Prostate gland (tissue), 2 donors: ENCODE measurements at places on chromosomes 1 and 21. TPM values are rescaled to one million over a fixed set of nuclear protein-coding genes. Genes with fewer than 3 reads are reported as not detected.

The ZSWIM5 gene
- total RNA-seq, result 7.2 TPM

DNA sequence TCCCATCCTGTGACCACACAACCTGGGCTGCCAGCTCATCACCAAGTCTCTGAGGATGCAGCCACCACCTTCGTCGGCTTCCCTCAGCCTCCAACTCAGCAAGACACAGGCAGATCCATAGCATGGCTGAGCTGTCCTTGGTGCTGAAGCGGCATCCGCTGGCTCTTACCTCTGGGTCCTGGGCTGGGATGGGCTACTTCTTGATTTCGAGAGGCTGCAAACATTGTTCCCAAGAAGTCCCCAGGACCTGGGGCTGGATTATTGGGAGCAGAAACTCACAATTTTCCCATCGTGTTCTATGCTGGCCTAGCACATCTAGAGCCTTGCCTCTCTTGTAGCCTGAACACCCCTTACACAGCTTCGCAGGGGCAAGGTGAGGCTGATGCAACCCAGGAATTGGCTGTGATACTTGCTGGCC lies 24.9 kb upstream of the C1QA start:
- no peaks in the 10 kb centered on the region for H3K36me3 ChIP-seq
- H3K27ac ChIP-seq, result no peak overlapping the region
- H3K27me3 ChIP-seq, result peaks cover 12% of the 10 kb centered on the region
- H3K4me3 ChIP-seq, result no peak overlapping the region
- no peak for DNase-seq
- H3K4me1 ChIP-seq, result no peaks in the 10 kb centered on the region

DNA sequence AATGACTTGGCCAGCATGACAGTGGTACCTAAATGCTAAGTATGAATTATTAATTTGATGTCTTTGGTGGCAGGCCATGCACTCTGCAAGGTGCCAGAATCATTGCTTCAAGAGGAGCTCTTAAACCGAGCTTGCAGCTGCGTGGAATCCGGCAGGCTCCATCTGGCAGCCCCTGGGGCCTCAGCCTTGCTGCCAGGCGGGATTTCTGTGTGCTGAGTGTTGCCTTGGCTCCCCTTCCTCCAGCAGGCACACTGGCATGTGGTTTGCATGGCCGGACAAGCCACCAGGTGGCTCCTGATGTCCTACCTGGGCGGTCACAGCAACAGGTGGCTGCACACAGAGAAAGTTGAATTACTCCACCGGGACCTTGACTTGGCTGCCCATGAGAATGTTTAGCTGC lies 155.4 kb downstream of the URB2 start:
- no peaks in the 10 kb centered on the region for H3K36me3 ChIP-seq
- no peaks in the 10 kb centered on the region for H3K27me3 ChIP-seq
- no peak overlapping the region for H3K4me3 ChIP-seq
- peak; percentile 74 for DNase-seq
- H3K4me1 ChIP-seq, result no peaks in the 10 kb centered on the region
- no peak overlapping the region for H3K27ac ChIP-seq

- no peak for DNase-seq
- H3K36me3 ChIP-seq, result no peaks in the 10 kb centered on the region
- no peaks in the 10 kb centered on the region for H3K4me1 ChIP-seq
- H3K27ac ChIP-seq, result no peak overlapping the region
Measured at GRCh38 chr1:180358649-180359048, 128.6 kb downstream of the LHX4 start.

GRCh38 chr1:198107091-198107501 lies 49.7 kb upstream of the NEK7 start:
- no peak for DNase-seq
- H3K27me3 ChIP-seq, result no peaks in the 10 kb centered on the region
- no peaks in the 10 kb centered on the region for H3K4me1 ChIP-seq

- no peak overlapping the region for H3K4me3 ChIP-seq
- no peak for DNase-seq
- H3K4me1 ChIP-seq, result no peaks in the 10 kb centered on the region
- no peaks in the 10 kb centered on the region for H3K36me3 ChIP-seq
Measured at GRCh38 chr1:216047811-216048572, 375.3 kb downstream of the USH2A start.

DNA sequence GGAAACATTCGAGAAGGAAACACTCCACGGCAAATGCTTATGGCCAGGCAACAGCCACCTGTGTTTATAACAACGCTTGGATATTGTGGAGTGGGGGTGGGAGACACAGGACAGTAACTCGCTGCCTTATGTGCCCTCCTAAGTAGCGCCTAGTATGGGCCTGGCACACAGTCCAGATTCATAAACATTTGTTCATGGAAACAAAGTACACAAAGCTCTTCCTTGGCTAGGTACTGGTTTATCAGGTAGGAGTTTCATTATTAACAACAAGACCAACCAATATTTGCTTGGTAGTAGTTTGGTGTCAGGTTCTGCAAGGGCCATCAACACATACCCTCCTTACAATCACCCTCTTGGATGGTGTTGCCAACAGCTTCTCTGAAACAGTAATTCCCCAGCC lies 23.4 kb downstream of the TMCO4 start:
- peak; percentile 60 for DNase-seq
- peak overlapping the region; percentile 70 for H3K27ac ChIP-seq
- H3K36me3 ChIP-seq, result no peaks in the 10 kb centered on the region
- H3K27me3 ChIP-seq, result no peaks in the 10 kb centered on the region

- no peaks in the 10 kb centered on the region for H3K27me3 ChIP-seq
- DNase-seq, result no peak
- no peaks in the 10 kb centered on the region for H3K36me3 ChIP-seq
- no peak overlapping the region for H3K27ac ChIP-seq
Measured at GRCh38 chr1:54805466-54805865, 4.3 kb upstream of the TTC22 start.

DNA sequence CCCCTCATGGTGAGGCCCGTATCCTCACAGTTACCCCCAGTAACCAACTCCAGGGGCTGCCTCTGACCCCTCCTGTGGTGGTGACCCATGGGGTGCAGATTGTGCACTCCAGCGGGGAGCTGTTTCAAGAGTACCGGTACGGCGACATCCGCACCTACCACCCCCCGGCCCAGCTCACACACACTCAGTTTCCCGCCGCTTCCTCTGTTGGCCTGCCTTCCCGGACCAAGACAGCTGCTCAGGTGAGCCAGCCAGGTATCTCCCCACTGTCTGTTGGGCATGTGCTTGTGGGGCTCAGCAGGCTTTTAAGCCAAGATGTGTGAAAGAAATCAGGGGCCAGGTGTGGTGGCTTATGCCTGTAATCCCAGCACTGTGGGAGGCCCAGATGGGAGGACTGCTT lies 39.9 kb downstream of the ZBTB17 start:
- no peaks in the 10 kb centered on the region for H3K27me3 ChIP-seq
- H3K4me1 ChIP-seq, result no peaks in the 10 kb centered on the region
- peaks cover 16% of the 10 kb centered on the region for H3K36me3 ChIP-seq
- no peak overlapping the region for H3K4me3 ChIP-seq
- no peak for DNase-seq

The ZNF695 gene
- total RNA-seq, result 0.74 TPM

DNA sequence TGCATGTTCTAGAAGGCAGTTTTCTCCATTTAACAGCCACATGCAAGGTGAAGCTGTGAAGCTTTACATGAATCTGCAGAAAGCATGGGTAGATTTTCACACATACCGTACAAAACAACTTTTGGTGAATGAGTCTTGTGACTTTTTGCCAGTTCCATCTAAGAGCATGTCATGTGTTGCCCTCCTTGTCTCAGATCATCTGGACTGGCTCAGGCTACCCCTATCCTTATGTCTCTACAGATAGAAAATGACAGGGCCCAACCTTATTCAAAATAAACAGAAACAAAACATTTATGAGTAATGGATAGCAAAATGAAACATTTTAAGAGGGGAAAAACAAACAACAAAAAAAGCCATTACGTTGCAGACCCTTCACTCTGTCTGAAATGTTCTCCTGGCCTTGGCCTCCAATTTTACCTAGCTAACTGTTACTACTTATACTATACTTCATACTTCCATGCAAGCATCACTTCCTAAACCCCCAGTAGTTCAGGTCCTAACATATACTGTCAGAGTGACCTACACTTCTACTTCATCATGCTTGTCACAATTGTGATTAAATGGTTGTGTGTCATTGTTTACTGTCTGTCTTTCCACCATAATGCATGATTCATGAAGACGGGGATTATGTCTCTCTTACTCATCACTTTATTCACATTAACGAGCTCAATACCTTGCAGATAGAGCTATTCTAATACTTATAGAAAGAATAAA lies 39.0 kb downstream of the LRRC8C start:
- H3K4me3 ChIP-seq, result no peak overlapping the region
- H3K27me3 ChIP-seq, result no peaks in the 10 kb centered on the region
- H3K4me1 ChIP-seq, result no peaks in the 10 kb centered on the region
- DNase-seq, result no peak

The SYCP1 gene
- total RNA-seq, result not detected

The OR6N1 gene
- not detected for total RNA-seq

DNA sequence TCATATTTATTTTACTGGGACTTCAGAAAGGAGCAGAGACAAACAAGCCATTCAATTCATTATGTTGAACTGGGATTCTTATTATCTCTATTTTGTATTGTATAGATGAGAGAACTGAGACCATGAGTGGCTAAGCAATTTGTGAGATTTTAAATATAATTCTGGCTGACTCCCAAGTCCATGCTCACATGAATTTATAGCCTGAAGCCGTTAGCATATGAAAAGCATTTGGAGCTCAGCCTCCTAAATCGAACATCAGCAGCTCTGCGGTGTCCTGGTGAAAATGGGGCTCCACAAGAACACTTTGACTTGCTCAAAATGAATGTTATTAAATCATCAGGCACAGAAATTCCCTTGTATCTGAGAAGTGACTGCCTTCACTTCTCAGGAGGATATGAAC lies 96.8 kb upstream of the DPT start:
- H3K27me3 ChIP-seq, result no peaks in the 10 kb centered on the region
- no peaks in the 10 kb centered on the region for H3K4me1 ChIP-seq
- no peak overlapping the region for H3K4me3 ChIP-seq
- H3K27ac ChIP-seq, result no peak overlapping the region
- no peaks in the 10 kb centered on the region for H3K36me3 ChIP-seq

DNA sequence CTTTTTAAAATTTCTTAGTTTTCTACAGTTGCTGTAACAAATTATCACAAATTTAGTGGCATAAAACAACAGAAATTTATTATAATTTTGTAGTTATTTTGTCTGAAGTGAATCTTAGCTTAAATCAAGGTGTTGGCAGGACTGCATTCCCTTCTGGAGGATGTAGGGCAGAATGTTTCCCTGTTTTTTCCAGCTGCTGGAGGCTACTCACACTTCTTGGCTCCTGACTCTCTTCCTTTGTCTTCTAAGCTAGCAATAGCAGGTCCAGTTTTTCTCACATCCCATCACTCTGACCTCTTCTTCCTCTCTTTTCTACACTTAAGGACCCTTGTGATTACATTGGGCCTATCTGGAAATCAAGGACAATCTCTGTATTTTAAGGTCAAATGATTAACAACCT lies 84.1 kb downstream of the PKN2 start:
- no peaks in the 10 kb centered on the region for H3K27me3 ChIP-seq
- H3K4me3 ChIP-seq, result no peak overlapping the region
- H3K36me3 ChIP-seq, result no peaks in the 10 kb centered on the region
- no peaks in the 10 kb centered on the region for H3K4me1 ChIP-seq

The KIF21B gene
- total RNA-seq, result 0.46 TPM

GRCh38 chr21:41570791-41571355 lies 62.9 kb upstream of the TMPRSS2 start:
- no peaks in the 10 kb centered on the region for H3K27me3 ChIP-seq
- no peak overlapping the region for H3K4me3 ChIP-seq
- H3K4me1 ChIP-seq, result peaks cover 13% of the 10 kb centered on the region
- no peak overlapping the region for H3K27ac ChIP-seq

The DMBX1 gene
- total RNA-seq, result not detected

GRCh38 chr1:223535319-223535718 lies 130.2 kb downstream of the CAPN8 start:
- no peaks in the 10 kb centered on the region for H3K36me3 ChIP-seq
- no peak overlapping the region for H3K4me3 ChIP-seq

The SMIM1 gene
- total RNA-seq, result 148 TPM

DNA sequence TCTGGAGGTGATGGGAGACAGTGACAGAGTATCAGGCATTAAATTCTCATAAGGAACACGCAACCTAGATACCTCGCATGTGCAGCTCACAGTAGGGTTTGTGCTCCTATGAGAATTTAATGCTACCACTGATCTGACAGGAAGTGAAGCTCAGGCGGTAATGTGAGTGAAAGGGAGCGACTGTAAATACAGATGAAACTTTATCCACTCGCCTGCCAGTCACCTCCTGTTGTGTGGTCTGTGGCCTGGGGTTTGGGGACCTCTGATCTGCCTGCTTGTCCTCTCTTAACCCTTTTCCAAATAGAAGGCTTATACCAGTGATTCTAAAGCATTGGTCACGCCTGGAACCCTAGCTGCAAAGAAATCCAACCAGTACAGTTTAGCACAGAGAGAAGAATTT lies 15.3 kb downstream of the GABPA start:
- no peak overlapping the region for H3K4me3 ChIP-seq
- H3K4me1 ChIP-seq, result no peaks in the 10 kb centered on the region
- no peaks in the 10 kb centered on the region for H3K36me3 ChIP-seq
- H3K27me3 ChIP-seq, result no peaks in the 10 kb centered on the region

DNA sequence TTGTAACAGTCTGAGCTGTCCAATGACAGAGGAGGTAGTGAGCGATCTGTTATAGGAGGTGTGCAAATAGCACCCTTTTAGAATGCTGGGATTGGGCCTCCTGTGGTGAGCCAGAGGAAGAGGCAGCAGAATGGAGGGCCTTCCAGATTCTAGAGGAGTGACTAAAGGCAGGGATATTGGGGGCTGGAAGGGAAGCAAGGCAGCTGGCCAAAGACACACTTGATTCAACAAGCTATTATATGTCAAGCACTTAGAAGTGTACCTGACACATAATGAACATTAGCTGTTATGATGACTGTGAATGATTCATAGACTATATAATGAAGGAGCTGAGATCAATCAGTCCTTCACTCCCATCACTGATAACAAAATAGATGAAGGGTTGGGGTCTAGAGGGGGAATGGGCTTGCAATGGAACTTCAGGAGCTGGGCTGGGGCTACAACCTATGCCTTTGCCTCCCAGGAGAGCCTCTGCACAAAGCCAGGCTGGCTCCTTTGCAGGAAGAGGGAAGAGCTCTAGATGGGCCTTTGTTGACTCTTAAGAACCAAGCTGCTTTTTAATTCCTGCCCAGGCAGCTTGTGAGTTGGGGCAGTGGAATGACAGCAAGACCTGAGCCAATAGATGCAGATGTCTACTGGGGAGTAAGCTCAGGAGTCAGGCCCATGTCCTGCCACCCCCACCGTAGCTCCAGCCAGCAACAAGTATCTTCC lies 2.3 kb upstream of the MKNK1 start:
- peaks cover 6% of the 10 kb centered on the region for H3K36me3 ChIP-seq
- H3K27ac ChIP-seq, result no peak overlapping the region
- H3K4me1 ChIP-seq, result peaks cover 6% of the 10 kb centered on the region

- H3K27ac ChIP-seq, result no peak overlapping the region
- DNase-seq, result no peak
- no peaks in the 10 kb centered on the region for H3K27me3 ChIP-seq
- H3K36me3 ChIP-seq, result no peaks in the 10 kb centered on the region
- H3K4me1 ChIP-seq, result no peaks in the 10 kb centered on the region
Measured at GRCh38 chr1:7229186-7229585, 443.9 kb downstream of the CAMTA1 start.

GRCh38 chr21:33449616-33450015 lies 30.2 kb downstream of the TMEM50B start:
- H3K27me3 ChIP-seq, result no peaks in the 10 kb centered on the region
- no peak overlapping the region for H3K27ac ChIP-seq
- no peak overlapping the region for H3K4me3 ChIP-seq
- H3K36me3 ChIP-seq, result no peaks in the 10 kb centered on the region
- H3K4me1 ChIP-seq, result no peaks in the 10 kb centered on the region

GRCh38 chr21:30882866-30883597 lies 1.7 kb upstream of the KRTAP11-1 start:
- no peak overlapping the region for H3K4me3 ChIP-seq
- no peak for DNase-seq
- no peak overlapping the region for H3K27ac ChIP-seq
- H3K36me3 ChIP-seq, result no peaks in the 10 kb centered on the region
